ENCODE measurements at places on chromosomes 11 and 22.

- DNase-seq, result no peak
Observed at GRCh38 chr11:131580476-131580875, 210.1 kb downstream of the NTM start.

GRCh38 chr11:3826721-3827120 is 14.0 kb downstream of the RHOG start:
- DNase-seq, result no peak

DNA sequence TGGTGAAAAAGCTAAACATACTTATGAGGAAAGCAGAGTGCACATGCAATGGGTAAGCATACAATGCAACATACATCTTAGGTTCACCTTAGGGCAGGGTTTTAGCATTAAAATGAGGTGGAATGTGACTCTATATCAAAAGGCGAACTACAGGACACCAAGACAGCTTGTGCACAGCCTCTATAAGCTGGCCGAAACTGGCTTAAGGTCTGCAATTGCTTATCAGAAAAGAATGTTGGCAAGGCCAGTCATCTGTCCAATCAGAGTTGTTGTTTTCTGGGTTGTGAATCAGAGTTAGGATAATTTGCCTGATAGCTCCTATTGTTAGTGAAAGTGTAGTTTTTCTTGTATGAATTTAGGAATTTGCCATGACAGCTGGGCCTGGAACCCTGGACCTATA is 76.5 kb downstream of the LRRC4C start:
- DNase-seq, result no peak

DNA sequence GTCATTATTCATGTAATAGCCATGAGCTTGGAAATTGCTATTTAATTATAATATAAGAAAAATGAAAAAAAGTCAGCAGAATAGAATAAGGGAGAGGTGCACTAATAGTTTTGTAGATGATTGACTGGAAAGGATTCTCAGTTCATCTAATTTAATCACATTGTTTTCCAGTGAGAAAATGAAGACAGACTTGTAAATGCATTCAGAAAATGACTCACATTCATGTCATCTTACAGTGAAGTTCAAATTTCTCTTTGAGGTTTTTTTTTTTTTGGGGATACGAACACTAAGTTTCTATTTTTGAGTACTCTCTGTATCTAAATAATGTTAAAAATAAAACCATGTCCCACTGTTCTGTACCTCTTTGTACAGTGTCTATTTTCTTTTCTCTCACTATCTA is 18.5 kb upstream of the OR4A16 start:
- no peak for DNase-seq
